ENCODE measurements at places on chromosomes 2 and 18.

DNA sequence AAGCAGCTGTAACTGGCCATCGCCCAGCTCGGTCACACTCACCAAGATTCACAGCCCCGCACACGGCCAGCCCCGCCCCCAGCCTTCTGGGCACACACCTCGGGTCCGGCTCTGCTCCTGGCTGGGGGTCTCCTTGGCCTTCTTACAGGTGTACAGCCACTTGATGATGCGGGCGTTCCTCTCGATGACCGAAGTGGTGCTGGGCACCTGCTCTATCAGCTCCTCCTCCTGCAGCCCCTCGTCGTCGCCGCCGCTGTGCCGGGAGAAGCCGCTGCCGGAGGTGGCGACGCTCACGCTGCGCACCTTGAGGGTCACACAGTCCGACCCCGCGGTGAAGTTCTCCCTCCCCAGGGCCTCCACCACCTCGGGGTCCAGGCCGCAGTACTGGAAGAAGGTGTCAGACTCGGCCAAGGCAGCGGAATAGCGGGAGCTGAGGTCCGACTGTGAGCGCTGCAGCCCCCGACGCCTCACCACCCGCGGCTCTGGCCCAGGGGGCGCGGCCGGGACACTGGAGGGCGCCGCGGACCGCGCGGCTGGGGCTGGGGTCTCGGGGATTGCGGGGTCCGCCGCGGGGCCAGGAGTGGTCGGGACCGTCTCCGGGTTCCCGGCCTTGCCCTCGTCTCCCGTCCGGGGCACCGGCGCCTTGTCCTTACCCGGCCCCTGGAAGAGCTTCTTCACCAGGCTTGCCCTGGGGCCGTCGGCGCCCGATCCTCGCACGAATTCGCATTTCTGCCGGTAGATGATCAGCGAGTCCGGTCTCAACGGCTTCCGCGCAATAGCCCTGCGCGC, 769 bp downstream of the FAM110C start:
- no peak for DNase-seq

DNA sequence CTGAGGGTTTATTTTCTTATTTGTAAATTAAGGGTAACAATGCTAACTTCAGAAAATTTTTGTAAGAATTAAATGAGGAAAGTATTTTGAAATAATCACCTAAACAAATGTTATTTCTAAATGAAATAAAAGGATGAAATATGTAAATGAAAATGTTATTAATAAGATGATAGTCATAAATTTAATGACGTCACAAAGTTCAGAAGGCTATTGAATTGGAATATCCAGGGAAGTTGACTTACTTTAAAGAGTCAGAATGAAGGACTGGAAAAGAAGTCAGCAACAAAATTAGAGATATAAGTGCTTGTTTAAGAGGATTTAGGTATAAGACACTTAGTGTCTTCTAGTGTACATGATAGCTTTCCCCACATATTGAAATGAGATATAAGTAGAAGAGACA, 732.6 kb upstream of the CDH7 start:
- no peak for DNase-seq

GRCh38 chr2:61647044-61647443, 108.9 kb upstream of the XPO1 start:
- DNase-seq = no peak

DNA sequence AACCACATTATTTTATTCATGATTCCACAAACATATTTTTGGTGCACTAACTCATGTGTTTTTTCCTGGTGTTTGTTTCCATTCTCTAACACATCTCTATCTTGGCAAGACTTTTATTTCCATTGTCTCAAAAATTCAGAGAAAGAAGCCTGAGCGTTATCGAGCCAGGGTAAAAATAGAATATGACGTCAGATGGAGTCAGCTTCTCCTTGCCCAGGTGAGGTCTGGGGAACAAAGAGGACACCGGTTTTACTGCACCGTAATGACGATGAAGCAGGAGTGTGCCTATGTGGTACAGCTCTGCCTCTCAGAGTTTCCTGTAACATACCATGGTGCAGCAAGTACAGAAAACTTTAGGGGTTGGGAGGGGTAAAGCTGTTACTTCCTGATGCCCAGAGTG, 661.6 kb downstream of the PLCL1 start:
- DNase-seq = no peak

DNA sequence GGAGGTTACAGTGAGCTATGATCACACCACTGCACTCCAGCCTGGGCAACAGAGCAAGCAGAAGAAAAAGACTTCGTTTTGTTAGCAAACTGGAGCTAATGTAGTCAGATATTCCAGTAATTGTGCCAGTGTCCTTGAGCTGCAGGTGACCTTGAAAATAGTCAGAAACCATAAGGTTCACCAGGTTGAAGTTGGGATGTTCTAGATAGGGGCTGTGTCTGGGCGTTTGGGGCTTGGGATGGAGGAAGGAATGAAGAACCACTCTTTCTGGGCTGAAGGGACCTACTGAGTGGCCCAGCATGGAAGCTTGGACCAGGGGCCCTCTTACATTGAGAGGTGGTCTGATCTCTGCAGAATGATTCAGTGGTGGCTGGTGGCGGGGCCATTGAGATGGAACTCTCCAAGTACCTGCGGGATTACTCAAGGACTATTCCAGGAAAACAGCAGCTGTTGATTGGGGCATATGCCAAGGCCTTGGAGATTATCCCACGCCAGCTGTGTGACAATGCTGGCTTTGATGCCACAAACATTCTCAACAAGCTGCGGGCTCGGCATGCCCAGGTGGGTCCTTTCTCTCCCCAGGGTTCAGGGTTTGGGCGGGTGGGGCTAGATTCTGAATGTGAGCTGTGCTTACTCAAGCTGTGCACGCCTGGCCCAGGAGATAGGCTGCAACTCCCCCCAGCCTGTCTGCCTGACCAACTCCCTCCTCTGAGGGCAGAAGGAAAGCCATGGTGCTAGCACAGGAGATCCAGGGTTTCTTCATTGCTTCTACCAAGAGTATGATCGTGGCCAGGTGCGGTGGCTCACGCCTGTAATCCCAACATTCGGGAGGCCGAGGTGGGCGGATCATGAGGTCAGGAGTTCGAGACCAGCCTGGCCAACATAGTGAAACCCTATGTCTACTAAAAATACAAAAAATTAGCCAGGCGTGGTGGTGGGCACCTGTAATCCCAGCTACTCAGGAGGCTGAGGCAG, 17.1 kb downstream of the CCT7 start:
- DNase-seq = no peak

- DNase-seq = no peak
Measured at GRCh38 chr18:59941331-59941730, 41.5 kb downstream of the PMAIP1 start.

GRCh38 chr2:69165091-69165880, 152.3 kb downstream of the ANTXR1 start:
- no peak for DNase-seq

DNA sequence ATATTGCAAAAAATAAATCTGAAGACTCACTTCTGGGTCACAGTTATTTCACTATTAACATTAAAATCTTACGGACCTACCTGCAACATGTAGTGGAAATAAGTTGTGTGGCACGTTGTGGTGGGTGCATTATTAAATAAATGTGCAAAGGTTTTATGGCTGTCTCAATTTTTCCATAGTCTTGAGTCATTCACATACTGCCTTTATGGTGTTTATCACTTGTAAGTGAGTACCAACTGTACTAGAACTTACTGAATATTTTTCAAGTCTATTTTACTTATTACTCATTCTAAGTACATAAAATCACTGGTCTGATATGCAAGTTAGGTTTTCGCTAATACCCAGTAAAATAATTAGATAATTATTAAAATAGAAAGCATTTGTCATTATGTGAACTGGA, 47.6 kb upstream of the SLC30A6 start:
- DNase-seq = no peak

- no peak for DNase-seq
Measured at GRCh38 chr2:186771395-186771794, 77.5 kb downstream of the FAM171B start.

DNA sequence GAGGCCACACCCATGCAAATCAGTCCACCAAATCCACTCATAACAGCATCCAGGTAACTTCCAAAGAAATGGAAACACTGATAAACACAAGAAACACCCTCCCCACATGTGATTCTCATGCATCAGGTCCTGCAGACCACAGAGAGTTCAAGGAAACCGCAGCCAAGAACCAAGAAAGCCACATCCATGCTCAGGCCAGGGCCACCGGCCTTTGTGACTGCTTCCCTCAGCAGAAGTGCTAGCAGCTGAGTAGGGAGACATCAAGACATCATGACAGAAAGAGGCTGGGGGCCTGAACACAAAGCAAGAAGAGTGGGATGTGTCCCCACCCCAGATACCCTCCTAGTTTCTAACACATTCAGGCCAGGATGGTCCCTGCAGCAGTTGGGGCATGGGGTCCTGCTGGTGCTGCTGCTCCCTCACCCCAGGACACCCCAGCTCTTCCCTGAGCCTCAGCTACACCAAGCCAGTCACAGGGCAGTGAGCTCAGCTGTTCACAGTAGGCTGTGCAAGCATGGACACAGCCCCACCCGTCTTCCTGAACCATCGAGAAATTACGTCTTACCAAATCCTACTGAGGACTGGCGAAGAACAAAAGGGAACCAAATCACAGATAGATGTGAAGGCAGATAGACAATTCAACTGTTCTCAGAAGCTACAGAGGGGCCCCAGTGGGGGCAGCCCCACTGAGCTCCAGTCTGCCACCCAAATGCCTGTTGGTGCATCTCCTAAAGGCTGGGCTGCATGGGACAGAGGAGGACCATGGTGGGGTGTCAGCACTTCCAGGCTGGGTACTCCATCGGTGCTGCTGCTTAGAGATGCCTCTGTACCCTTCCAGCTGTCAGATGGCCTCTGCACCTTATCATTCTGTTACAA, 60.9 kb downstream of the HDAC4 start:
- no peak for DNase-seq

DNA sequence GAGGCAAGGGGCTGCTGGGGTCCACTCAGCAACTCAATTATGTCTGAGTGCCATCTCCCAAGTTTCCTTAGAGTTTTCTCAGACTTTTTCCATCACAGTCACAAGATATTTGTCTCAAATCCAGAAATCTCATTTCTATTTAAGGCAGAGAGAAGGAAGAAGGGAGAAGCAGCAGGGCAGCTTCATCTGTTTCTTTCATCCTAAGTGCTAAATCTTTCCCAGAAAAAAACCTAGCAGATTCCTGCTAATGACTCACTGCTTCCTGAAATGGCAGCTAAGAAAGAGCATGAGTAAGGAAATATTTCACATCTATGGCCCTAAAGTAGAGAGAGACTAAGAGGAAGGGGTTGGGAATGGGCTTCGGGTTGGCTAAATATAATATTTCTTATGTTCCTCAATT, 88.0 kb downstream of the KYNU start:
- DNase-seq = peak; percentile 42

DNA sequence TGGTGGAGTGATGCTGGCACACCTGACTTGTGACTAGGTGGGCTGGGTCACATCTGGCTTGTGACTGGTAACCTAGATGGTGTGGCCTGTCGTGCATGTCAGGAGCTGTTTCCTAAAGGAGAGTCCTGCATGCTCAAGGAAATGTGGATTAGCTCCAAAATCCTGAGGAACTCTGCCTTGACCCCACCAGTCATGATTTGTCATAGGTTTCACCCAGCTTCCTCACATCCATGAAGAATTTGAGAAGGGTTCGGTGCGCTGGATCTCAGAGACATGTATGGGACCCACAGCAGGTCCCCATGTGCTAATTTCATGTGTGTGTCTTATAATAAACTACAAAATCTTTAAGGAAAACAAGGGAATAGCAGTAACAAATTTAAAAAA, 107.2 kb downstream of the COL6A3 start:
- no peak for DNase-seq

DNA sequence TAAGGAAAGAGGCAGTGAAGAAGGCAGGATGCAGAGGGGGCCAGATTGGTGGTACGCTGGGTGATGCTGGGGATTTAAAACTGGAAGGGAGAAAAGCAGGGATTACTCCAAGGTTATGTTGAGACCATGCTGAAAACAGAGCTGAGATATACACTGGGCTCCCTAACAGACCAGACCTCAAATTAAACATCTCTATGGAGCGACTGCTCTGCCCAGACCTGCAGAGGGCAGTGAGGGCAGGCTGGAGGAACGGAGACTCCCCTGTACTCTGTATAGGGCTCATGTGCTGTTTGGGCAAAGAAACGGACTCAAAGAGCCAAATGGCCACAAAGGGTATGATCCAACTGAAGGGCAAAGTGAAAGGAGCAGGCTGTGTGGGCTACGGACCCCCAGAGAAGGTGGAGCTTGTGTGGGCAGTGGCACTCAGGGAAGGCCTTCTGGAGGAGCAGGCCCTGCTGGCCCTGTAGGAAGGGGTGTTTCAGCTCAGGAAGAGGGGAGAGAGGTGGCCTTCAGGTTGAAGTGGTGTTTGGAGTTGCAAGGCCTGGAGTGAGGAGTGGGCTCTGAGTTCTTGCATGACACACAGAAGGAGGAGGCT, 4.8 kb upstream of the CELF4 start:
- no peak for DNase-seq

- no peak for DNase-seq
Measured at GRCh38 chr18:78630356-78630755, 349.3 kb upstream of the SALL3 start.

DNA sequence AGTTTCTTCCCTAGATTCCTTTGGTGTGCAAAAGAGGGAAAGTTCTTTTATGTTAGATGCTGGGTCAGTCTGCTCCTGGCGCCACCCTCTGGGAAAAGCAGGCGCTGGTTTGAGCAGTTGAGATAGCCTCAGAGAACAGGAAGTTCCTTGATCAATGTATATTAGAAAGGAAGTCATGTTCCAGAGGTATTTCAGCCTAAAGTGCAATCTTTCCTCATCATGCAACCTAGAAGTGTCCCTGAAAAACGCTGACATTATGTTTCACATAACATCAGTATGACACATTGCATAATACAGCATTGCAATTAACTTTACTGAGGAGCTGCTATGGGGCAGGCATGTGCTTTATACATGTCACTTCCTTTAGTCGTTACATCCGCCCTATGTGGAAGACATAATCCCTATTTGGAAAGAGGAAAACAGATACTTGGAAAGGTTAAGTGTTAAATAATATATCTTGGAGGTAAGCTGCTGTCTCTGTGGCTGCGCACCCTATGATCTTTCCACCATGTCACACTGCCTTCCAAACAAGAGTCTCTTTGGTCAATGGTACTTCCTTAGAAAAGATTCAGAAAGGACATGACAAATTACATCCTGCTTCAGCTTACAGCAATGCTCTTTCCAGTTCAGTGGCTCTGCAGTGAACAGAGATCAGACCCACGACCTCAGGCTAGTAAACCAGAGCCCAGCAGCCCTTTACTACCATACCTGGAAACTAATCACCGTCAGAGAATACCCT, 369.7 kb downstream of the RAD51AP2 start:
- DNase-seq = no peak

GRCh38 chr18:51867767-51868166, 472.2 kb upstream of the DCC start:
- no peak for DNase-seq

DNA sequence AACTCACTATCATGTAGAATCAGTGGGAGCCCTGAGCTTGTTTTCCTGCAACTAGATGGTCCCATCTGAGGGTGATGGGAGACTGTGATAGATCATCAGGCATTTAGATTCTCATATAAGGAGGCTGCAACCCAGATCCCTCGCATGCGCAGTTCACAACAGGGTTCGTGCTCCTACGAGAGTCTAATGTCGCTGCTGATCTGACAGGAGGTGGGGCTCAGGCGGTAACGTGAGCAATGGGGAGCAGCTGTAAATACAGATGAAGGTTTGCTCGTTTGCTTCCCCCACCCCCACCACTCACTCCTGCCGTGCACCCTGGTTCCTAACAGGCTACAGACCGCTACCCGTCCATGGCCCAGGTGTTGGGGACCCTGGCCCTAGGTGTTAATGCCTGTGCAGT, 113.6 kb downstream of the RNF144A start:
- DNase-seq = no peak

- DNase-seq = no peak
Measured at GRCh38 chr2:26430826-26431225, 29.1 kb downstream of the DRC1 start.

- DNase-seq = no peak
Measured at GRCh38 chr2:207113414-207113813, 52.3 kb downstream of the KLF7 start.

GRCh38 chr18:6728809-6729246, 688 bp upstream of the ARHGAP28 start:
- peak; percentile 42 for DNase-seq

Measured in dermis microvascular lymphatic vessel endothelial cell (primary cell).